ENCODE measurements at places on chromosomes 1 and 21.

- no peak for DNase-seq
Measured at GRCh38 chr1:201754353-201754752, 74.6 kb upstream of the IPO9 start.

- no peak for DNase-seq
Measured at GRCh38 chr1:197195100-197195499, 48.6 kb upstream of the ASPM start.

DNA sequence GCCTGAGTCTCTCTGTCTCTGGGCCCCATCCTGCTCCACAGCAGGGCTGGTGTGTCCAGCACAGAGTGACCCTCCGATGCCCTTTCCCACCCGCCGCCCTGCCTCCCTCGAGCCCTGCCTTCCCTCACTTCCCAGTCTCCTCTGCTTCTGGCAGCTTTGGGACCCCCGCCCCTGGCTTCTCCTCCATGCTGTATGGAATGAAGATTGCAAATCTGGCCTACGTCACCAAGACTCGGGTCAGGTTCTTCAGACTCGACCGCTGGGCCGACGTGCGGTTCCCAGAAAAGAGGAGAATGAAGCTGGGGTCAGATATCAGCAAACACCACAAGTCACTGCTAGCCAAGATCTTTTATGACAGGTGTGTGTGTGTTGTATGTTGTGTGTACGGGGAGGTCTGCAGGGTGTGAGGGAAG lies 14.3 kb downstream of the MOV10 start:
- no peak for DNase-seq

GRCh38 chr1:152313970-152314369 lies 11.1 kb downstream of the FLG start:
- no peak for DNase-seq

GRCh38 chr1:204216236-204216635 lies 2.4 kb upstream of the GOLT1A start:
- no peak for DNase-seq

DNA sequence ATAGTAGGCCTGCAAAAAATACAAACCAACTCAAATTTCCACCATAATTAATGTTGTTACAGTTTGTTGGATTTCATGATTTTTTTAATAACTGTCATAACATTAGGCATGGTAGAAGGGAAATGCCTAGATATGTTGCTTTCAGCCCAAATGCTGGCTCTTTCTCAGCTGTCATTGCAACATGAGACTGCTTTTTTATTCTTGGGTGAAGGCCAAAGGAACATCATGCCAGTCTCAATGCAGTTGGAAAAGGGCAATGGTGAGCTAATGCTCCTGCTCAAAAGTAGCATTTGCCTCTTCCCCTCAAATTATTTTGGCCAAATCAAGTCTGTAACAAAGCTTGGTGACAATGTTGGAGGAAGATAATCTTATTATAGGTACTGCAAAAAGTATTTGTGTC lies 877.7 kb upstream of the PRMT6 start:
- no peak for DNase-seq
